ENCODE measurements at places on chromosomes 13 and 19. TPM values are rescaled to one million over a fixed set of nuclear protein-coding genes. Genes with fewer than 3 reads are reported as not detected.

The C19orf73 gene
- total RNA-seq, result 0.37 TPM

The EXOC3L2 gene
- total RNA-seq, result not detected

The CCDC70 gene
- not detected for total RNA-seq

The CLEC11A gene
- total RNA-seq, result 18.4 TPM
